Esophagus squamous epithelium (tissue), 5 donors: ENCODE measurements at places on chromosomes 7 and 10.

- DNase-seq, result no peak
Measured at GRCh38 chr7:27193335-27194001, 6.4 kb downstream of the HOXA13 start.

DNA sequence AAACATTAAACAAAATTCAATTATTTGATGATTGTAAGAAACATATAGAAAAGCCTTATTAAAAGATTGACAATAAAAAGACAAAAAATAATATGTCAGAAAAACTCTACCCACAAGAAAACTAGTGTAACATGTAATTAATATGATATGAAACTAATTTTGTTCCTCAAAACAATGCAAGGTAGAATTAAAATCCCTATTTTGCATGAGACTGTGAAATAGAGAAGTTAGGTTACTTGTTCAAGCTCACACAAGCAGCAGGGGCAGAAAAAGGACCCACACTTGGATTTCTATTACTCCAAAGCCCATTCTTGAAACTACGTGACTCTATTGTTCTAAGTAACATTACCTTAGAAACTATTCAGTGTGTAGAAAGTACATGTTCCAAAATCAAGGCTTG is 96.4 kb downstream of the KCNMA1 start:
- DNase-seq, result no peak

DNA sequence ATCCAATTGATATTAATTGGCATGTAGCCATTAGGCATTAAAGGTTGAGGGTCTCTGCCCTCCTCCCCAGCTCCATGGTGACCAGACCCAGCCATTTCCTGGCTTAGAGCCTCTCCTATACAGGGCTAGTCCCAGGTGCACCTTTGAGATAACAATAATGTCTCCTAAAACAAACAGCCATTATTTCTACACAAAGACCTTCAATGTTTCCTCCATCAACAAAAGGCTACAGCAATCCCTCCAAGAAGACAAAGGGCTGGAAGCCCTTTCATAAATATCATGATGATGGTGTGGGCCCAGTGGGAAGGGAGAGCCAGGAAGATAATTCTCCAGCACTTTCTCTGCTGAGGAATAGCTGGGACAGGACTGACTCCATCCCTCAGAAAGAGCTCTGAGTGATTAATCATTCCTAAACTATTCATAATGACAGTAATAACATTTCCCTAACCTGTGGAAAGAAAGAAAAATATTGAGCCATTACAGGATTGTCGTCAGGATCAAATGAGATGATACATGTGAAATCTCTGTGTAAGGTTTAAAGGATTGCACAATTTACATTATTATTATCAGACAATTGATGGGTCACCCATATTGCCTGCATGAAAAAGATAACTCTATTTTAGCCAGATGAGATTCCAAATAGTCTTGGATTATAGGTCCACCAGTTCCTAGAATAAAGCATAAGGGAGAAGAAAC is 10.2 kb downstream of the PKD2L1 start:
- DNase-seq, result no peak

GRCh38 chr10:69107176-69107490 is 16.8 kb upstream of the VPS26A start:
- DNase-seq, result no peak

DNA sequence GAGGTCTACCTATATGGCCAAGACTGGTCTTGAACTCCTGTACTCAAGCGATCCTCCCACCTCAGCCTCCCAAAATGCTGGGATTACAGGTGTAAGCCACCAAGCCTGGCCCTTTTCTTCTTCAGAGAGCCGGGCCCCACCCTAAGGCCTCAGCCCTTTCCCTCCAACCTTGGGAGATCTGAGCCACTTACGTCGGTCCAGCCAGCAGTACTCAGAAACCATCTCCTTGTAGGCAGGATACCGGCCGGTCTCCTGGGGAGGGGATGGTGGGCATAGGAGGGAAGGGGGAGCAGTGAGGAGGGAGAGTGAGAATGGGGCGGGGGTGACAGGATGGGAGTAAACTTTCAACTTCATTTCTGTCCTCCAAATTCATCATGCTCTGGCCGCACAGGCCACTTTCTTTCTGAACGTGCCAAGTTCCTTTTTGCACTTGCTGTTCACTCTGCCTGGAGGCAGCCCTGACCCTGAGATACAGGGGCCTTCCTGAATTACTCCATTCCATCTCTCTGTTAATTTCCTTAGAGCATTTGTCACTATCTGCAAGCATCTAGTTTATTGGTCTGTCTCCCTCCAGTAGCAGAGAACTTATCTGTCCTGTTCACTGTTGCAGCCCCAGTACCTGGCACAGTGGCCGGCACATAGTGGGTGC is 10.4 kb downstream of the PDZD7 start:
- no peak for DNase-seq

- DNase-seq, result no peak
Measured at GRCh38 chr10:23439452-23439960, 631 bp downstream of the OTUD1 start.
